ENCODE measurements at places on chromosomes 13 and 19. TPM values are rescaled to one million over a fixed set of nuclear protein-coding genes. Genes with fewer than 3 reads are reported as not detected.

GRCh38 chr13:50537029-50537428 lies 306.5 kb downstream of the DLEU7 start:
- peaks cover 2% of the 10 kb centered on the region for H3K4me1 ChIP-seq
- H3K4me3 ChIP-seq: no peak overlapping the region
- H3K27ac ChIP-seq: no peak overlapping the region
- H3K36me3 ChIP-seq: peaks cover 18% of the 10 kb centered on the region
- no peaks in the 10 kb centered on the region for H3K27me3 ChIP-seq
- DNase-seq: no peak

DNA sequence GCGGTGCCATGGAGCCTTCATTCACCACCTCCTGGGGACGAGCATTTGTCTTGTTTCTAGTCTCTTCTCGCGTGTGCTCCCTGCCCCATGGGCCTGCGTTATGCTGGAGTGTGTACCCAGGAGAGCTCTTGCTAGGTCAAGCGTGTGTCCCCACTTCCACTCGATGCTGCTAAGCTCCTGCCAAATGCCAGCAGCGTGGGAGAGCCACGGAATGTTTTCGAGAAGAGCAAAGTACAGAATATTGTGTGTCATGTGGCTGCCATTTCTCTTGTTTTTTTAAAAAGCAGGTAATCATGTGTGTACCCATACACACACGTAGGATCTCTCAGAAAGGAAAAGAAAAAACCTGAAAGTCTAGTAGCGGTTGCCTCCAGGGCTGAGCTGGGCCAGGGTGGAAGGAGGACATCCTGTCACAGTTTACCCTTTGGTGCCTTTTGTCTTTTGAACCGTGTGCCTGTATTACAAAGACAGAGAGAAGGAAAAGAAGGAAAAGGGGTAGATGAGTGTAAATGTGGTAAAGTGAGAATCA lies 28.6 kb downstream of the PAK4 start:
- H3K4me3 ChIP-seq: no peak overlapping the region
- H3K4me1 ChIP-seq: peaks cover 28% of the 10 kb centered on the region
- no peak overlapping the region for H3K27ac ChIP-seq
- H3K27me3 ChIP-seq: no peaks in the 10 kb centered on the region
- H3K36me3 ChIP-seq: no peaks in the 10 kb centered on the region
- no peak for DNase-seq

DNA sequence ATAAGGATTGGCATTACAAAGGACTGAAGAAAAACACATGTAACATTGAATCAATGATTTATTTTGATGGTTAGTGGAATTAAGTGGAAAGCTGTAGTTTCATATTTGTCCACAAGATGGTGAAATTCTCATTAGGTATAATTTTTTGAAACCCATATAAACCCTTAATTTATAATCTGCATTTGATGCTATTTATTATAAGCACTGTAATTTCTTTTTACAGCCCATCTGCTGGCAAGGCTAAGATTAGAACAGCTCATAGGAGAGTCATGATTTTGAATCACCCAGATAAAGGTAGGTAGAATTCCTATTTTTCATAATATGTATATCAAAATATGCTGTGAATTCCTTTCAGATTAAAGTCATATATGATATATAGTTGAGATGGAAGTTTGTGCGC lies 62.2 kb downstream of the DNAJC15 start:
- peaks cover 13% of the 10 kb centered on the region for H3K4me1 ChIP-seq
- DNase-seq: no peak

- no peaks in the 10 kb centered on the region for H3K4me1 ChIP-seq
- H3K27ac ChIP-seq: no peak overlapping the region
- H3K36me3 ChIP-seq: no peaks in the 10 kb centered on the region
- no peak for DNase-seq
- H3K4me3 ChIP-seq: no peak overlapping the region
These were observed 145.8 kb upstream of the SOX1 start for GRCh38 chr13:111920932-111921705.

SLC25A41 gene
- not detected for polyA plus RNA-seq

CASP14 gene
- polyA plus RNA-seq: not detected

Measured in naive B cell (primary cell).